ENCODE measurements at places on chromosomes 3 and 15. TPM values are rescaled to one million over a fixed set of nuclear protein-coding genes. Genes with fewer than 3 reads are reported as not detected.

DNA sequence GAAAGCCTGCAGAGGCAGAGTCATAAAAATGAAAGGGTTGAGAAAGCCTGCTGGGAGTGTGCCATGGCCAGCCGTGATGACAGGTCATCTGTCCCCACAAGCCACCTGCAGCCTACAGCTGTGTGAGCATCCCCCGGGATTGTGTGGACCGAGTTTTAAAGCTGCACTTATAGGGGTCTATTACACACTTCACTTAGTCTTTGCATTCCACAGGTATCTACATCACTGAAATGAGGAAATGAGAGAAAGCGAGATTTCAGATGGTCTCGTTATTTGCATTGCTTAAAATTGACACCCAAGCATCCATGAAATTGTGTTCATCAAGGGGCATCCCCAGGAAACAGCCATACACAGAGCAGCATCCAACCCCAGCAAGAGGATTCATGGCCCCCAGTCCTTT, 137.6 kb upstream of the TRIM42 start:
- no peak for DNase-seq

DNA sequence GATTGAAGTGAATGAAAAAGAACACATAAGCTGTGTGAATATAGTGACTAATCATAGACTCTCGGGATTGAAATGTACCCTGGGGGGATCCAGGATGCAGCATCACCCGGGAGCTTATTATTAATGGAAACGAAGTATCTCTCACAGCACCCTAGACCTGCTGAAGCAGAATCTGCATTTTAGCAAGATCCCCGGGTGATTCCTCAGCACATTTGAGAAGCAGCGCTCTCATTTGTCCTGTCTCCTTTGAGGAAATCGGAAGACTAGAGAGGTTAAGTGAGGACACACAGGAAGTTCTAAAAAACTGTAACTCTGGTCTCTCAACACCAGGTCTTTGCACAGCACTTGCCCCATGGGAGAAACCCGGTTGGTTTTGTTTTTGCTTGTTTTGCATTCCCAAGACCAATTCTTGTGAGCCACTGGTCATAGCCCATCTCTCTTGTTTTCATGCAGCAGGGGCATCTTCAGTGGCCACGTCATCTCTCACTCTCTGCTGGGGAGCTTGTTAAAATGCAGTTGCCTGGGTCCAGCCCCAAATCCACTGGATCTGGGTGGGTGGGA, 30.2 kb downstream of the ZNF710 start:
- DNase-seq: peak; percentile 64

DNA sequence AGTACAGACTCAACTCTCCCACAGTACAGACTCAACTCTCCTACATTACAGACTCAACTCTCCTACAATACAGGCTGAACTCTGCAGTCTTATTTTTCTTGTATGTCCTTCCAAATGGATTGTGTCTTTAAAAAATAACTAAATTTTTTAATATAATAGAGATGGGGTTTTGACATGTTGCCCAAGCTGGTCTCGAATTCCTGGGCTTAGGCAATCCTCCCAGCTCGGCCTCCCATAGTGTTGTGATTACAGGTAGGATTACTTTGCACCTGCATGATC, 31.2 kb upstream of the UBXN7 start:
- DNase-seq: no peak

Gene ARRDC4
- total RNA-seq: 9.9 TPM

DNA sequence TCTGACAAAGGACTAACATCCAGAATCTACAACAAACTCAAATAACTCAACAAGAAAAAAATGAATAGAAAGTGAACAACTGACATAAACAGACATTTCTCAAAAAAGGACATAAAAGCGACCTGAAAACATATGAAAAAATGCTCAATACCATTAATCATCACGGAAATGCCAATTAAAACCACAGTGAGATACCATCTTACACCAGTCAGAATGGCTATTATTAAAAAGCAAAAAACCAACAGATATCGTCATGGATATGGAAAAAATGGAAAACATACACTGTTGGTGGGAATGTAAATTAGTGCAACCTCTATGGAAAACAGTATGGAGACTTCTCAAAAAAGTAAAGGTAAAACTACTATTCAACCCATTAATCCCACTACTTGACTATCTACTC, 53.3 kb downstream of the ZNF385D start:
- peak; percentile 49 for DNase-seq

Gene MCTP2
- 0.91 TPM for total RNA-seq

DNA sequence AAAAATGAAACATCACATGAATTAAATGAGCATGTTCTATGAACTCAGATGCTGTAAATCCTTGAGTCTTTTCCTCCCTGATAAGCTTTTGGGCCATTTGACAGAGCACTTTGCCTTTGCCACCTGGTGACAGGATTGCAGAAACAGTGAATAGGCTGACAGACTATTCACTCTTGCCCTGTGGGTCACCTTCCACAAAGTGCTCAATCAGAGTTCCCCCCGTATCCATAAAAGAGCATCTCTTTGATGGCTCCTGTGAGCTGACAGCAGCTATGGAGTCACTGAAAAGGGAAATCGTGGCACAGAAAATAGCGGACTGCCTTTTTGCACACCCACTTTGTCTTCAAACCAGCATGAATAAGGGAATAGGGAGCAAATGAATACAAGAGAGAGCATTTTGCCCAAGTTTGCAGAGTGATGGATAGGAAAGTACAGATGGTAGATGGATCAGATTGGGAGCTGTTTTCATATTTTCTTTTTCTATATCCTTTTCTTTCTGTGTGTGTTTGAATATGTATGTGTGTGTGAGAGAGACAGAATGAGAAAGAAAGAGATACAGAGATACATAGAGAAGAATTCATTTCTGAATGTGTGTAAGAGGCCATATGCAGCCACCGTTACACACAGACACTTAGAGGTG, 37.8 kb upstream of the GOLM2 start:
- DNase-seq: no peak

DNA sequence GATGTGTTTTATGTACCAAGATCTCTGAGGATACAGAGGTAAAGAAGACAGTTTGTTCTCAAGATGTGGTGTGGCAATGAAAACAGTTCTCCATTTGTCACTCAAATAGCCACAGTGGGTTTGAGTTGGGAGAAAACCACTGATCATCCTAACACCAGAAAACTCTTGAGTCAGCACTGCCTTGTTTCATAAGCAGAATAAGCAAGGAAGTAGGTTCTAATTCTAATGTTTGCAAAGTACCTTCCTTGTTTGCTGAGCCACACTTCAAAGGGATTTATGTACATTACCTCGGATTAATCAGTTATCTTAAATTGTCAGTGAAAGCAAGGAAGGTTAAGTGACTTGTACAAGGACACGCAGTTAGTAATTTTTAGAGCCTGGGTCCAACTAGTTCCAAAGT, 107.8 kb upstream of the BOC start:
- no peak for DNase-seq

Gene ALS2CL
- total RNA-seq: 2.5 TPM

- no peak for DNase-seq
Observed at GRCh38 chr3:162022911-162023310, 526.3 kb downstream of the OTOL1 start.

Gene TTBK2
- 9.9 TPM for total RNA-seq

Gene CMTM8
- total RNA-seq: 4.6 TPM

DNA sequence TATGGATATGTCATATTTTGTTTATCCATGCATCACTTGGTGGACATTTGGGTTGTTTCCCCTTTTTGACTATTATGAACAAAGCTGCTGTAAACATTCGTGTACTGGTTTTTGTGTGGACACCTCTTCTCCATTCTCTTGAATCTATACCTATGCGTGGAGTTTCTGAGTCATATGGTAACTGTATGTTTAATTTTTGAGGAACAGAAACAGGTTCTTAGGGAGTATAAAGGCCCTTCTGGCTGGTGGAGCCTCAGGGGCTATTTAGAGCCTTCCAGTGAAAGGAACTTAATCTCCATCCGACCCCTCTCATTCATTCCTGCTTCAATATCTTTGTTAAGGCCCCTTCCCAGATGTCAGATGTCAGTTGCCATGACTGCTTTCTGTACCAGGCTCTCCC, 14.1 kb upstream of the CTXND1 start:
- DNase-seq: no peak

Gene ZBBX
- not detected for total RNA-seq

Gene ARNT2
- total RNA-seq: 2.2 TPM

GRCh38 chr15:56994280-56994679, 75.8 kb downstream of the TCF12 start:
- DNase-seq: no peak

Gene MAGI1
- total RNA-seq: 2.8 TPM

DNA sequence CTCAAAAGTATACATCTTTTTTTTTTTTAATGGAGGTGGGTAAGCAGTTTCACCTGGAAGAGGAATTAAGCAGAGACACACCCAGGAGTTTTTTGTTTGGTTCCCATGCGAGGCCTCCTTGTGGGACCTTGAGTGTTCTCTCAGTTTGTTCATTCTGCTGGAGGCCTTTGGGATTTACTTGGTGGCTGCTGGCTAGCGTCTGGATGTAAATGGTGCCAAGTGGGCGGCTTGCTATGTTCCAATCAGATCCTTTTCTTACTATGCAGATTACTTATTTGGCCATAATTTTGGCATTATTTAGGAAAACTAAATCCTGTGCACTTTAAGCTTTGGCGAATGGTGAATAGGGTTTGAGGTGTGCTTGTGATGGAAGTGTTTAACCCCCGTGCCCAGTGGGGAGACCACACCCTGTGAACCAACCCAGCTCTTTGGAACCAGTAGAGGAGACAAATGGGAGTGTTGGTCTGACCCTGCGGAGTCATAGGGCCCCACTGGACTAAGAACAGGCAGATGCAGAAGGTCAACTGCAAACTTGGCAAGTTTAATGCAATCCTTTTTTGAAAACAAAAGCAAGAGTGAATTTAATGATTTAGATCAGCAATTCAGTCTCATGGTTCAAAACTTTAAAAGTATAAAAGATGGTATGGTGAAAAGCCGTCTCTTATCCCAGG, 79.4 kb downstream of the EBLN2 start:
- no peak for DNase-seq

- no peak for DNase-seq
Observed at GRCh38 chr3:107969525-107969924, 121.3 kb downstream of the CD47 start.

Gene KLHL40
- total RNA-seq: not detected

Gene ADGRG7
- total RNA-seq: not detected

GRCh38 chr15:57352535-57353316, 23.6 kb upstream of the CGNL1 start:
- no peak for DNase-seq

- DNase-seq: peak; percentile 54
Observed at GRCh38 chr15:83436513-83437158, 10.5 kb upstream of the SH3GL3 start.

Gene OXTR
- total RNA-seq: 68.4 TPM

- DNase-seq: no peak
Observed at GRCh38 chr3:13821126-13821525, 58.7 kb downstream of the WNT7A start.

DNA sequence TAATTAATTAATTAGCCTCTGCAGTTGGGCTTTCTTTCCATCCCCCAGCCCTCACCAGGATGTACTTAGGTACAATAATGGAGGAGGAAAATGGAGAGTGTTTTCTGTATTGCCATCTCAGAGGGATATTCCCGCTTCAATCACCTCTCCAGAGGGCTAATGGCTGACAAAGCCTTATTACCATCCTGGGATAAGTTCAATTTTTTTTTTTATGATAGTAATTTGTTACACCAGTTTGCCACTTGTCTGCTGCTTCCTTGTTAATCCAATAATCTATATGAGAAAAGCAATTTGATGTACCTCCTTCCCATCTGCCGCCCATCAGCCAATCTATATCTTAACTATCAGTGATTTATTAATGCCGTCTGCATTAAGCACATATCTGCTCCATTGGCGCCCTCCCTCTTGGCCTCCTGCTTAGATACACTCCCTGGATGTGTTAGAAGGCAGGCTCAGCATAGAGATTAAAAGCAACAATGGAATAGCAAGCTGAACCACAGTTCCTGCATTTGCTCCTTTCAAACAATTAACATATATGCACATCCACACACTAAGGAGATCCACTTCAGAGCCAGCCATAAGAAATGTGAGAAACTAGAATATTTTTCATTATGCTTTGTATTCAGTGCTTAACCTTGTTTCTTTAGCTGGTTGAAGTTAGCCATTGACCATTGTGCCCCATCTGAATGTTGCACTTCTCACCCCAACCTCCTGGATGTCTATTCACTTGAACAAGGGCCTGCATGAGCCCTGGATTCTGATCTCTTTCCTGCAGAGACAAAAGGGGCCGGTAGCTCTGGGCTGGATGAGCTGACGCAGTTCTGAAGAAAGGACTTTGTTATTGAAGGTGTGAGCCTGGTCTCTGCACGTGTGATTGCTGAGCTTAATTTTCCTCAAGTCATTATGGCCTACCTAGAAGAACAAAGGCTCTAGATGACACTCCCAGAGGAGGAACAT, 237.3 kb upstream of the GAP43 start:
- no peak for DNase-seq

Gene GOLGA8R
- total RNA-seq: 0.86 TPM

- no peak for DNase-seq
Observed at GRCh38 chr3:69505770-69506407, 120.0 kb upstream of the FRMD4B start.

DNA sequence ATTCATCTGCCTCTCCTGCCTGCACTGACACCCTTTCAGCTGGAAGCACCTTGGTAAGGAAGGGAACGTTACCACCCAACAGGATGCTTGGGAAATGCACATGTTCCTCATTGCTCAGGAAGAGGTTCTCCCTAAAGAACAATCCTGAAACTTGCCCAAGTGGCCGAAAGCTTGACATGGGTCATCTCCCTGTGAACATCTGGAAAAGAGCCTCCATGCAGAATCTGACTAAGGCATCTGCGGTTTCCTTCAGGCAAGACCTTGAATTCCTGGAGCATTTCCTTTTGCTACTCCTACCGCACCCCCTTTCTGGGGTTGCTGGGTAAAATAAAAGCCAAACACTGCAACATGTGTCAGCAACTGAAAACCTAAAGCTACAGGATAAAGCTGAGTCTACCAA, 68.7 kb upstream of the SNRK start:
- DNase-seq: peak; percentile 80

- no peak for DNase-seq
Observed at GRCh38 chr3:64856977-64857516, 169.2 kb upstream of the ADAMTS9 start.

Gene B3GALNT1
- 55.3 TPM for total RNA-seq

- DNase-seq: no peak
Observed at GRCh38 chr3:151553888-151554287, 93.0 kb upstream of the IGSF10 start.

Gene SST
- total RNA-seq: 0.94 TPM

Gene MYRIP
- total RNA-seq: not detected

Gene KNG1
- not detected for total RNA-seq

DNA sequence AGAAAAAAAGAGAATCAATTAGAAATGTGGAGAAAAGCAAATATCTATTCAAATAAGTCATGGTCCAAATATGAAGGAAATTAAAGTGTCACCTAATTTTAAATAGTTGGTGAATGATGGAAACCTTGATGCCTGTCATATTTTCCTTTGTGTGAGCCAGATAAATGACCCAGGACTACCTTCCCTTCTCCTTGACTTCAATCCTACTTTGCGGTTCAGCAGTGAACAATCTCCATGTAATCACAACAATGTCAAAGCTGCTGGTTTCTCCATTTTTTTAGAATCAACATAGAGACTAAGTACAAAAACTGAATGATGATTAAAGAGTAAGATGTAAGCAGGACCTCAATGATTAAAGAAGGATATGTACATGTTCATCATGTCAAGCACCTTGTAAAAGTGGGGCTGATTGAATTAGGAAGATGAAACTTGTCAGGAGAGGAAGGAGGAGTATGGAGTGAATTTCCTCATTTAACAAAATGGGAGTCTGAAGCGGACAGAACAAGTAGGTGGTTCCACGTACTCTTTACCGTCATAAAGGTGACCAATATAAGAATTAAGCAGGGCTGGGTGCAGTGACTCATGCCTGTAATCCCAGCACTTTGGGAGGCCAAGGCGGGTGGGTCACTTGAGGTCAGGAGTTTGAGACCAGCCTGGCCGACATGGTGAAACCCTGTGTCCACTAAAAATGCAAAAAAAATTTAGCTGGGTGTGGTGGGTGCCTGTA, 43.1 kb downstream of the TRPM1 start:
- no peak for DNase-seq

Measured in M059J (cell line).